ENCODE measurements at places on chromosomes 4 and X.

GRCh38 chr4:184384810-184385557 is 89.4 kb downstream of the IRF2 start:
- DNase-seq, result no peak

DNA sequence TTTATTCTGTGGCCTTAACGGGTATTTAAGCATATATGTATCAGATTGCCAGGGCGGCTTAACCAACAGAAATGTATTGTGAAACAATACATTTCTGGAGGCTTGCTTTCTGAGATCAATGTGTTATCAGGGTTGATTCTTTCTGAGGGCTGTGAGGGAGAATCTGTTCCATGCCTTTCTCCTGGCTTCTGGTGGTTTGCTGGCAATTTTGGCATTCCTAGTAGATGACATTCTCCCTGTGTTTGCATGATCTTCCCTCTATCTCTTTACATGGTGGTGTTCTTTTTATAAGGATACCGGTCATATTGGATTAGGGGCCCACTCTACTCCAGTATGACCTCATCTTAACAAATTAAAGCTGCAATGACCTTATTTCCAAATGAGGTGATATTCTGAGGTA is 16.9 kb upstream of the CEP135 start:
- no peak for DNase-seq

DNA sequence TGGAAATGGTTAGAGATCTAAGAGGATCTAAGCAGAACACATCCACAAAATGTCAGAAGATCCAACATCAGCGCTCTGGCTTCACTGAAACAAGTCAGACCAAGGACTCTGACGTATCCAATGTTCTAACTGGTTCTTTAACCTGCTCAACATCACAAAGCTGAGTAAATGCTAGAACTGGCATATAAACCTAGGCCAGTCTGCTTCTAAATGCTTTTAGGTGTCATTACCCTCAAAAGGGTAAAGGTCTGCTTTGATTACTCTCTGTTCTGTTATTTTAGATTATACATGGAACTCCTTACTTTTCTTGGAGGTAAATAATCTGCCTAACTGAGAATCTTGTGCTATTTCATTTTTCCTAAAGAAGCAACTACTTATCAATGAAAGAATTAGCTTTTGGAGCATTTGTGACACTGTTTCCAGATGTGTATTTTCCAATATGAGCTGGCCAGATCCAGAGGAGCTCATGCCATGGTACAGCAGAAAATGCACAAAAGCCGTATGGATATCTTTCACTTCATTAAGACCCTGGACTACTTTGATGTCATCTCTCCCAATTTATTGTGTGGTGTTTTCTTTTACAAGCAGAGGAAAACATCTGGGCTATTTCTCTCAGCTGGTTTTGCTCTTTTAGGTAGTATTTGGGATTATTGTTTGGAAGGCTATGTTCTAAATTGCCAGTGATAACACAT is 123.5 kb downstream of the RASGEF1B start:
- no peak for DNase-seq

DNA sequence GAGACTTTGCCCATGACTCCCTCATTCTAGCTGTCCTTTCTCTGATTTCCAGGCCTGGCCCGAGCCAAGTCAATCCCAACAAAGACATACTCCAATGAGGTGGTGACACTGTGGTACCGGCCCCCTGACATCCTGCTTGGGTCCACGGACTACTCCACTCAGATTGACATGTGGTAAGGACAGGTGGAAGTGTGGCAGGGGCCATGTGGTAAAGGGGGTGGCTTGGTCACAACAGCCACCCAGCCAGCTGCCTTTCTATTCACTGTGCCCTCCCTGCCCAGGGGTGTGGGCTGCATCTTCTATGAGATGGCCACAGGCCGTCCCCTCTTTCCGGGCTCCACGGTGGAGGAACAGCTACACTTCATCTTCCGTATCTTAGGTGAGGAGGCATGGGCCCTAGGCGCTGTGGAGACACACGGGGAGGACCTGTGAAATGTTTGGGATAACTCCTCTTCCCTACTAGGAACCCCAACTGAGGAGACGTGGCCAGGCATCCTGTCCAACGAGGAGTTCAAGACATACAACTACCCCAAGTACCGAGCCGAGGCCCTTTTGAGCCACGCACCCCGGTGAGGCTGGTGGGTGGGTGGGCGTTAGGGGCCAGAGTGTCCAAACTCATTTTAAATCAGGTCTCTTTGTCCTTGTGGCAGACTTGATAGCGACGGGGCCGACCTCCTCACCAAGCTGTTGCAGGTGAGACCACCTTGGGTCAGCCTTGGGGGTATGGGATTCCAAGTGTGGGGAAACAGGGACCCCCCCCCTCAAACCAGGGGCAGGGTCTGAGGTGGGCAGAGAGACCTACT is 6.1 kb upstream of the USP11 start:
- DNase-seq, result no peak

DNA sequence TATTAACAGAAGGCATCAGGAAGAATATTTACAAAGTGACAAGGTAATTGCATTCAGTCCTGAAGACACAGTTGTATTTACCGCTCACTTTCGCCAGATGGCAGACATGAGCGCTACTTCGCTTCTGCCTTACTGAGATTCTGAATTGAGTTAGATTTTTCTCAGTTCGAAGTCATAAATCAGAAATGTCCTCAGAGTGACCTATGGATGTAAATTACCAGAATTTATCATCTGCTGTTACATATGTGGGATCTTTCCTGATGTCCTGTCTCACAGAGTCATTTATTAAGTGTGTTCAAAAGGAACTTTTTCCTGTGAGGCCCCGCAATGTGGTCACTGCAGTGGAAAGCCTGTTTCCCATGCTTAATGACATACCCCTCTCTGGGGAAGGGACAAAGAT is 97.3 kb upstream of the DCLK2 start:
- DNase-seq, result peak; percentile 56

- DNase-seq, result no peak
Measured at GRCh38 chr4:94306713-94307112, 35.9 kb downstream of the HPGDS start.

- no peak for DNase-seq
Measured at GRCh38 chr4:139521754-139522401, 34.1 kb downstream of the SETD7 start.

DNA sequence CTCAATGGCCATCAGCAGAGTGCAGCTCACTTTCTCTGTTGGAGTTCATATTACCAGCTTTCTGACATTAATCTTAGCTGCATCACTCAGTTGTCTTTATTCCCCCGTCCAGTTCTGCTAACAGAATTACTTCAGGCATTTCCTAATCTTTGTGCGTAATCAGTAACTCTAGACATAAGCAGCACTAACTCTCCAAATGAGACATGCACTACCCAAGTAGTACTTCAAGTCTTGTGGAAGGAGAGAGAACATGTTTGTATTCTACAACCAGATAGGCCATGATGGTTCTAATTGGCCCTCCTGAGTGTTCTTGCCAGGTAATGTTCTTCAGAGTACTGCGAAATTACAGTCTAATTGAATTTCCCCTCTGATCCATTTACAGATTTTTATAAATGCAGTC is 448.5 kb upstream of the RPS6KA3 start:
- DNase-seq, result no peak

- DNase-seq, result no peak
Measured at GRCh38 chr4:66589183-66589582, 918.9 kb upstream of the EPHA5 start.

DNA sequence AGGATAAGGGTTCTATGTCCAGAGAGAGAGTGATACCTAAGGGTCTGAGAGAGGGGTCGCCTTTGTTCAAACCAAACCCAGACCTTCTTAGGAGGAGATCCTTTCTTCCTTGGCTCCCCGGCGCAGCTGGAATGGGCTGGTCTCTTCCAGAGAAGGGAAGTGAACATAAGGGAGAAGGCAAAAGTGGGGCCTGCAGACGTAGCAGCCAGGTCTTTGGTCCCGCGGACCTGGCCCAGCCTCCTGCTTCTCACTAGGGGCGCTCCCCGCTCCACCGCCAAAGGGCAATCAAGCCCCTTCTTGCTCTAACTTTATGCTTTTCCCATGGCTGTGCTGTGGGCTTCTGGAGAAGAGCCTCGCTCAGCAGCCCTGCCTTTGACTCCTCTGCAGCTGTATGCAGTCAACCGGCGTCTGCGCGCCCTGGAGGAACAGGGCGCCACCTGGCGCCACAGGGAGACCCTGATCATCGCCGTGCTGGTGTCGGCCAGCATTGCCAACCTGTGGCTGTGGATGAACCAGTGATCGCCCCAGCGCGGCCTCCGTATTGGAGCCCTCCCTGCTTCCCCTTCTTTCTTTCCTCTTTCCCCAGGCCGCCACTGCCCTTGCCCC is 6.5 kb downstream of the FATE1 start:
- DNase-seq, result no peak

GRCh38 chrX:74353984-74354383 is 50.0 kb downstream of the ZCCHC13 start:
- DNase-seq, result no peak

- DNase-seq, result no peak
Measured at GRCh38 chr4:3656416-3657356, 109.5 kb upstream of the ADRA2C start.

DNA sequence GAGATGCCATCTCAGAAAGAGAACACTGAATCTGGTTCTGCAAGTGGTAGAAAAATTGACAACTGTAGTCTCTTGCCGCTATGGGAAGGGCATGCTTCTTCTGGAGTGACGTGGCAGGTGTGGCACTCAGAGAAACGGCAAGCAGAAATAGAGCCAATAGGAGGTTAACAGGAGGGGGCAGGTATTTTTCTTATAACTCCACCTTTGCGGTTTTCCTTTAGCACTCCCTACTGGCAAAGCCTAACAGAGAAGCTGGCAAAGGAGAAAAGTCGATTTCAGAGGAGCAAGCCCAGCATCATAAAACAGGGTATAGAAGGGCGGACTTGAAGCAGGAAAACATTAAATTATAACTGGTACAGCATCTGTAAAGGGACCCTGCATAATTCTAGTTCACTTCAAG is 1382.2 kb downstream of the PCDH18 start:
- no peak for DNase-seq

- no peak for DNase-seq
Measured at GRCh38 chr4:38292529-38292928, 332.3 kb downstream of the PTTG2 start.
